Muscle of back (tissue), 13 donors: ENCODE measurements at places on chromosomes 6 and 20. TPM values are rescaled to one million over a fixed set of nuclear protein-coding genes. Genes with fewer than 3 reads are reported as not detected.

Gene HTR1E
- polyA plus RNA-seq = not detected

DNA sequence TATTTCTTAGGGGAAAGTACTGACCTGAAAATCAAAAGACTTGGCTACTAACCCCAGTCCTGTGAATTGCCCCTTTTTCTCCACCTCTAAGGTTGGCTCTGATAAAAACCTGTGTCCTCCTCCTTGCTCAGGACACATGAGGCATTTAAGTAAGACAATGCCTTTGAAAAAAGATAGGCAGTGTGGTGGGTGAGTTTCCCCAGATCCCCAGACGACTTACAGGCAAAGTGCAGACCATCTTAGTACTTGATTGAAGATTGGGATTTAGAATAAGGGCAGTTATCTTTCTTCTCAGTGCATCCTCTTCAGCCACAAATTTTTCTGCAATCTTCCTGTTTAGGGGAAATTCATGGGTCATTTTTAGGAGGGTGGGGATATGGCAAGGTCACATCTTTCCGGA lies 87.8 kb downstream of the KIZ start:
- DNase-seq = no peak

GRCh38 chr6:88860310-88860709 lies 103.1 kb downstream of the RNGTT start:
- DNase-seq = no peak

Gene KATNA1
- 21.6 TPM for polyA plus RNA-seq

Gene GUCA1A
- not detected for polyA plus RNA-seq

GRCh38 chr6:161584051-161584450 lies 310.2 kb upstream of the AGPAT4 start:
- no peak for DNase-seq

- peak; percentile 27 for DNase-seq
Observed at GRCh38 chr6:100257793-100258395, 206.8 kb downstream of the SIM1 start.

GRCh38 chr6:15116889-15117288 lies 129.0 kb upstream of the JARID2 start:
- DNase-seq = no peak

DNA sequence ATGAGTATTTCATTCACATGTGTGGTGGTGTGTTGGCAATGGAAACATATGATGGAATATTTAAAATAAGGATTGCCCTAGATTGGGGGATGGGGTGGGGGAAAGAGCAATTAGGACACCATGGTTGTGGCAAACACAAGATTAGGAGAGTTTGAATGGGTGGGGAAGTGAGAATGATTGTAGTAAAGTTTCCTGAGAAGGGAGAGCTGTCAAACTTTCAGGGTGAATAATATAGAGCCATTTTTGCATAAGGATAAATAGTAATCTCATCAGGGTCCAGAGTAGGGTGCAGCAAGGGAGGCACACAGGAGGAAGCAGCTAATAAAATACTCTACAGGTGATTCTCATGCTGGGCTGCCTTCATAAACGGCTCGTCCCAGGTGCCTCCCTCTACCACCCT lies 294.9 kb upstream of the MARCKS start:
- DNase-seq = no peak

DNA sequence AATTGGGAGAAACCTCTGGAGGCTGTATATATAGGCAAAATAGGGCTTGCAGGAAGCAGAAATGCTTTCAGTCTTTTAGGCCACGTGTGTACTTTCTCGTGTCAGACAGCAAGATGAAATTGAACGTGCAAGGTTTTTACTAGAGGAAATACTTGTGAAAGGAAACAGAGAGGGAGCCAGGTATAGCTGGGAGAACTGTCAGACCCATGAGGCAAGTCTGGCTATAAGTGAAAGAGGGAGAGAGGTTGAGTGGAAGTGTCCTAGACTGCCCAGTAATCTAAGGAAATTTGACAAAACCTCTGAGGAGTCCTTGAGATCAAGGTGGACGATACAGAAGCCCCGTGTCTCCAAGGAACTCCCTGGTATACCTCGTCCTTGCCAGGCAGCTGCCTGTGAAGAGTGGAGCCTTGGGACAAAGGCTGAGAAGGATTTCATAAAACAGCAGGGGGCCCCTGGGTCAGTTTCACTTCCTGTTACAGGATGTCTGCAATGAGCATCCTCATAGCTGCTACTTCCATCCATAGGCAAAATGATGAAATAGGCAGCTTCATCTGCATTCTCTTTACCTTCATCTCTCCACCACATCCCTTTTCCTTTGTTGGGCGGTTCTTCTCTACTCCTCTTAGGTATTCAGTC lies 114.4 kb upstream of the MAP3K7 start:
- no peak for DNase-seq

Gene NKAIN2
- polyA plus RNA-seq = 7.7 TPM

Gene OXT
- polyA plus RNA-seq = 0.83 TPM

GRCh38 chr6:40788661-40789655 lies 201.8 kb upstream of the LRFN2 start:
- no peak for DNase-seq

GRCh38 chr6:57254055-57254717 lies 32.1 kb upstream of the RAB23 start:
- DNase-seq = no peak

Gene ZNF391
- polyA plus RNA-seq = 4.1 TPM

DNA sequence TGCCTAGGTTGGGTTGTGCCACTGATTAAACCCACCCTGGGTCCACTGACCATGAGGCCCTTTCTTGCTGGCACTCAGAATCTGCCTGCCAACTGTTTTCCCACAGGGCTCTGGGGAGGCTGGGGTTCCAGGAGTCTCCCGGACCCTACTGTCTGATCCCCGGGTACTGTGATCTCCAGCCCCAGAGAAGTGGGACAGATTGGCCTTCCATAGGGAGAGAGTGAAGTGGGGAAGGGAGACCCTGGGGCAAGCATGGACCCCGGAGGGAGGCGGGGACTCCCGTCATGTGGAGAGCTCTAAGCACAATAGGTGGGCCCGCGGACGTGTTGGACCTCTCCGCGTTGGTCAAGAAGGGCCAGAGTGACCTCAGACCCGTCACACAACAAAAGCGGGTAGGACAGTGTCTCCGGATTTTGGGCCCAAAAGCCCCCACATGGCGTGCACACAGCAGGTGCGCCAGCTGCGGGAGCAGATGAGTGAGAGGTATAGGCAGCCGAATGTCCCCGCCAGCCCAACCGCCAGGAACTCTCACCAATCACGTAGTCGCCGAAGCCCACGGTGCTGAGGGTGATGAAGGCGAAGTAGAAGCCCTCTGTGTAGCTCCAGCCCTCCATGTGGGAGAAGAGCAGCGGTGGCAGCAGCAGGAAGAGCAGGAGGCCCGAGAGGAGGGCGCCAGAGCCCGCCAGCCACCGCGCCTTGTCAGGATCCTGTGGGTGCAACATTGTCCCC lies 10.6 kb downstream of the KCNK17 start:
- DNase-seq = no peak

- no peak for DNase-seq
Observed at GRCh38 chr20:24910461-24910860, 38.6 kb upstream of the CST7 start.

GRCh38 chr6:42407379-42407778 lies 44.3 kb downstream of the TRERF1 start:
- DNase-seq = no peak

DNA sequence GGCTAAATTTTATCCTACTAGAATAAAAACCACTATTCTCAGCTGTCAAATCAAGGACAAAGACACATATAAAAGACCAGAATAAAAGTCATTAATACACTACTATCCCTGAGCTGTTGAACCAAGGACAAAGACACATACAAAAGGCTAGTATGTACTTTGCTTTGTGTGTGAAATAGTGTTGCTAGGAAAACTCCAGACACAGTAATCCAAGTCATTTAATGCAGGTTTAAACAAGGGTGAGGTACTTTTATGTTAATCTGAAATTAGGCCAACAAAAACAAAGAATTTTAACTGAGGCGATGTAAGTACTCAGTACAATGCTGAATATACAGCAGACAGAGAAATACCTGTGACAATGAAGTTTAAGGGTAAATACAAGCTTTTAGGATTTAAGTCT lies 18.9 kb downstream of the GCLC start:
- no peak for DNase-seq

GRCh38 chr20:63854766-63855362 lies 6.4 kb upstream of the ABHD16B start:
- DNase-seq = no peak

- DNase-seq = no peak
Observed at GRCh38 chr20:19327401-19327800, 115.0 kb downstream of the SLC24A3 start.

GRCh38 chr6:156940221-156940620 lies 163.0 kb downstream of the ARID1B start:
- DNase-seq = no peak

Gene C6orf132
- 0.79 TPM for polyA plus RNA-seq

Gene CLDN20
- polyA plus RNA-seq = 0.45 TPM

GRCh38 chr6:122994256-122994655 lies 1.8 kb upstream of the CLVS2 start:
- no peak for DNase-seq

Gene PNPLA1
- not detected for polyA plus RNA-seq

DNA sequence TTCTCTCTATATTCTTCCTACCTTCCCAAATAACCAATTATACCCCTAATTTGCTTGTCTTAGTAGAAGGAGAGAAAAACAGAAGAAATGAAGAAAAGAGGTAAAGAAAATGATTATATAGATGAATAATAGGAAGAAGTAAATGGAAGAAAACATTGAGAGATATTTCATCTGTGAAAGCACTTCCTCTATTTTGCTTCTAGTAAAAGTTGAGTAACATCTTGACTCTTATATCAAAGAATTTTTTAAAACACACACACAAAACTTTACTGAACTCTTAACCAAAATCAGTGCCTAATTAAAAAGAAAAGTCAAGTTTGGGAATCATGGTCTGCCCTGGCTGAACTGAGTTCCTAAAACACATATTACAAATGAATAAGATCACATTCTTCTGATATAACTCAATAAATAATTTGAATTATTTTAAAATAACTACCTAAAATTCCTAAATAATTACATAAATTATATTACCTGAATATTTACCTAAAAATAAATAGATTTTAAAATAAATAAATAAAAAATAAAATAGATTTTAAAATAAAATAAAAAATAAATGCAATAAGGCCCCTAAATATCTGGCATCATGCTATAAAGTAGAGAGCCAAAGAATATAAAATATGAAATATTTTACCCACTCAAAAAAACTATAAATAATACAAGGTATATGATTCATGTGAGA lies 8.8 kb downstream of the SLC17A2 start:
- DNase-seq = no peak

Gene FABP7
- polyA plus RNA-seq = 0.54 TPM

GRCh38 chr6:43926634-43927531 lies 156.9 kb downstream of the VEGFA start:
- DNase-seq = no peak

Gene HCRTR2
- not detected for polyA plus RNA-seq

- peak; percentile 92 for DNase-seq
Observed at GRCh38 chr6:146857180-146857979, 258.6 kb downstream of the ADGB start.

DNA sequence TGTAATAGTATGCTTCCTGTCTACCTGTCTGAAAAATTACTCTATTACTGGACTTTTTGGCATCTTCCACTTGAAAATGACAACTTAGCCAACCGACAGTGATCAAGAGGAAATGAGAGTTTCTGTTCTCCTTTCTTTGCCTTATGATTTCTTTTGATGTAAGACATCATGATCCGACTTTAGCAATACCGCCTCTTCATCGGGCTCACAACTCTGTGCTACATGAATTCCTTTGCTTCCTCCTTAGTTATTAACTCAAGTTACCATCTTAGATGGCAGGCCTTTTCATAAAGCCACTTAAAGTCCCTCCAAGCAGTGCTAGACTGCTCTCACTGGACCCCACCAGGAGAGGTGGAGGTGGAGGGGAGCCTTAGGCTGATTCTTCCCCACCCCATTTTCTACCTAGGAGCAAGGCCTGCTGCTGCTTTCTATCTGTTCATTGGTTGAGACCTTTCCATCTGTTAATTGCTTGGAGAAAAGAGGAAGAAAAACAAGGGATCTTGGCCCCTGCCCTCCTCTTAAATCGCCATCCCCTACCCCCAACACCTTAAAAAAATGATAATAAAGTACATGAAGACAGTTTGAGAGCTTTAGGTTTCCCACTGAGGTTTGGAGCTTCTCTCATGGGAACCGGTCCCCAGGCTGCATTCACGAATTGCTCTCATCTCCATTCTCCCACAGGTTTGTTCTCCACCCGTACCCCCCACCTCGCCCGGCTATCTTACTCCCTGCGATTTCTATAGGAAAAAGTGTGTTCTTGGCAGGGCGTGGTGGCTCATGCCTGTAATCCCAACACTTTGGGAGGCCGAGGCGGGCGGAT lies 21.6 kb upstream of the MCM3 start:
- DNase-seq = peak; percentile 35

DNA sequence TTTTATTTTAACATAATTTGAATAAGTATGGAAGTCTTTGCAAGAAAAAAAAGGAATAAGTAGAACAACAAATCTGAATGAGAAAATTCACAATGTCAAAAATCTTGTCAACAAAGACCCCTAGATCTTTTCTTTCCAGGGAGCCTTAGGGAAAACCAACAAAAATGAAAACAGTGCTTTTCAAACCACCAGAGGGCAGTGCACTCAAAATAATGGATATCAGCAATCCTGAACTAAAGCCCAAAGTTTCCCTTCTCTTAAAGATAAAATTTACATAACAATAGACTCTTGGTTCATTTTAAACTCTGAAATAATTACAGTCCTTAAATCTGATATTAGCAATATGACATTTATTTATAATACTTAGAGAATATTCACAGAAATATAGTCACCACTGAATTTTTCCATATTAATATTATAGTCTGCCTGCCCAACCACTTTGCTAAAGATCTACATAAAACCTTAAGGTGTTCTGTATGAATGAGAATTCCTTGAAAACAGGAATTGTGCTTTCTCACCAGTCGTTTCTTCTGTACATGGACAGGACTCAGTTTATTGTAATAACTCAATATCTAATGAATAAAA lies 105.3 kb upstream of the BMP5 start:
- DNase-seq = peak; percentile 67

- no peak for DNase-seq
Observed at GRCh38 chr20:54083459-54083858, 13.1 kb upstream of the BCAS1 start.

Gene HEY2
- 9.1 TPM for polyA plus RNA-seq

Gene SMPD2
- 4.9 TPM for polyA plus RNA-seq

DNA sequence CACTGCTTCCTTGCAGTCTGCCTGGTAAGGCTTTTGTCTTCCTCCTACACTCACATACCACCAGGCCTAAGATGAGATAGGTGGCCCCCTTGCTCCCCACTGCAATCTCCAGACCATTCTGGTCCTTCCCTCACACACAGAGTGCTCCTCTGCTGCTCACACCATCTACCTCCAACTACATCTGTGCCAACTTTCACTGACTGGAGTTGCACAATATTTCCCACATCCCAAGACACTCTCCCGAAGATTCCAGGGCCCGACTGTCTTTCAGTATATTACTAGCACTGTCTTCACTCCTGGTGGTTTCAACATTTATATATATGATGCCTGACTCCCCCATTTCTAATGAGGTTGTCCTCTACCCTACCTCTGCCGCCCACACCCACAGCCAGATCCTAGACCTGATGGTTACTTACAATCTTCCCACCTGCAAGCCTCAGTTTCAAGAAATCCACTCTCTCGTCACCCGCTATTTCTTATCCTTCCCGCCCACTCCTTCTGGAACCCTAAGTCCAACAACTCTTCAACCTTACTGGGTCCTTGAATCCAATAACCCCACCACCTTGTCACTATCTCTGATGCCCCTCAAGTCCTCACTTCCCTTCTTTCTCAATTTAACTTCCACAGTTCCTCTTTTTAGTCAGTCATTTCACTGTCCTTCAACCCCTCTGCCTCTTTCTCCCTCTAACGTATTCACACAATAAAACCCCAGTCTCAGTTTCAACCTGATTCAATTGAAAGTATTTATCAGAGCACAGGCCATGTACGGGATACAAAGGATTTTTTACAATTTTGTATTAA lies 21.6 kb downstream of the RALGAPA2 start:
- DNase-seq = no peak

GRCh38 chr6:40845553-40845952 lies 193.5 kb downstream of the UNC5CL start:
- DNase-seq = peak; percentile 35
